ENCODE measurements at places on chromosomes 6 and 20.

GRCh38 chr20:63135411-63135810, 80.5 kb downstream of the YTHDF1 start:
- no peak for DNase-seq

GRCh38 chr6:159372333-159372732, 203.1 kb downstream of the FNDC1 start:
- DNase-seq: no peak

- no peak for DNase-seq
Observed at GRCh38 chr6:148379481-148379880, 36.8 kb downstream of the SASH1 start.

- DNase-seq: no peak
Observed at GRCh38 chr6:17349427-17349826, 44.0 kb upstream of the CAP2 start.

GRCh38 chr6:108904741-108905140, 56.5 kb downstream of the ARMC2 start:
- no peak for DNase-seq

GRCh38 chr6:137097057-137097456, 52.3 kb upstream of the IL20RA start:
- DNase-seq: no peak

- no peak for DNase-seq
Observed at GRCh38 chr6:155481215-155481614, 25.6 kb upstream of the NOX3 start.

- DNase-seq: no peak
Observed at GRCh38 chr20:31551163-31552081, 37.2 kb downstream of the HM13 start.

GRCh38 chr6:110900028-110900598, 25.5 kb downstream of the AMD1 start:
- no peak for DNase-seq

DNA sequence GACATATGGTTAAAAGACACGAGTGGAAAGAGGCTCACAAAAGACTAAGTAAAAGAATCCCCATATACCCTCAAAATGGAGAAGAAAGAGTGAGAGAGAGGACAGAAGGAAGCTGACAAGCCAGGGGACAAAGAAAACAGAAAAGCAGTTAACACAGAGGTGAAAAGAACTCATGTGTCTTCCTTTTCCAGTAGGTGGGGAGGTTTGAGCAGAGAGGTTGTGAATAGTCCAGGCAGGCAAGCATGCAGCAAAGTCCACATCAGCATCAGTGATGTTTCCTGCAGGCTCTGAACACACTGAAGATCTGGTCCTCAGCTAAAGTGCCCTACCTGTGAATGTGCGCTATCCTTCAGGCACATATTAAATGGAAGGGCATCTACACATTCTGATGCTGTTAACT, 196.5 kb upstream of the IRAK1BP1 start:
- no peak for DNase-seq

- DNase-seq: no peak
Observed at GRCh38 chr20:61658563-61658962, 406.5 kb downstream of the CDH4 start.

DNA sequence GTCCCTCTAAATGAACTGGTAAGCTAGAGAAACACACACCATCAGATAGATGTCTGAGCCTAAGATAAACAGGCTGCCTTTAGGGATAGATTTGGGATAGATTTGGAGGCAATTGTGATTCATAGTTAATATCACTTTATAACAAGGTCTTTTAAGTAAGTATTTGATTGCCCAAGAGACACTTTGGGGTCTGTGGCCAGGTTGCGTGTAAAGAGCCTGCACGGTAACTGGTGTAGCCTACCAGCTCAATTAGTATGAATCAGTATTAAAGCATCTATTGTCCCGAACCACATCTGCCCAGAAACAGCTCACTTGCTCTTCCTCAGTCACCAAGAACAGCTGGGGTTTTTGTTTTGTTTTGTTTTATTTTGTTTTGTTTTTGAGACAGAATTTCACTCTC, 193.3 kb downstream of the SASH1 start:
- DNase-seq: no peak

DNA sequence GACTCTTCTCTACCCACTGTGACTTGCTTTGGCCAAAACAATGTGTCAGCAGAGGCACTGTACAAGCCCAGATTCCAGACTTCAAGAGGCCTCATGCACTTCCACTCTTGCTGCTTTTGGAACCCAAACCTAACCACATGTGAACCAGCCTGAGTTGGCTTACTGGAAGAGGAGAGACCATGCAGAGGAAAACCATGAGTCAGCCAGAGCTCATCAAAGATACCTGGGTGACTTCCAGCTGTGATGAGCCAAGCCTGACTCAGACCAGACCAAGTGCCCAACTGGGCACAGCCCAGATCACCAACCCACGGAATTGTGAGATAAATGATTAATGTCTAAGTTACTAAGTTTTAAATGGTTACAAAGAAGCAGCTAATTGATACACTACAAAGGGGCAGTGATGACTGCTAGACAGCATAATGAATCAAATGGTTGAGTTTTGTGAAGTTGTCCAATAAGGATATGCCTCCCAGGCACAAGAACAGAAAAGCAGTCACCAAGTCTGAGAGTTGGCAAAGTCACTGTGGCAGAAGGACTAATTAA, 16.2 kb upstream of the BEND6 start:
- DNase-seq: no peak

DNA sequence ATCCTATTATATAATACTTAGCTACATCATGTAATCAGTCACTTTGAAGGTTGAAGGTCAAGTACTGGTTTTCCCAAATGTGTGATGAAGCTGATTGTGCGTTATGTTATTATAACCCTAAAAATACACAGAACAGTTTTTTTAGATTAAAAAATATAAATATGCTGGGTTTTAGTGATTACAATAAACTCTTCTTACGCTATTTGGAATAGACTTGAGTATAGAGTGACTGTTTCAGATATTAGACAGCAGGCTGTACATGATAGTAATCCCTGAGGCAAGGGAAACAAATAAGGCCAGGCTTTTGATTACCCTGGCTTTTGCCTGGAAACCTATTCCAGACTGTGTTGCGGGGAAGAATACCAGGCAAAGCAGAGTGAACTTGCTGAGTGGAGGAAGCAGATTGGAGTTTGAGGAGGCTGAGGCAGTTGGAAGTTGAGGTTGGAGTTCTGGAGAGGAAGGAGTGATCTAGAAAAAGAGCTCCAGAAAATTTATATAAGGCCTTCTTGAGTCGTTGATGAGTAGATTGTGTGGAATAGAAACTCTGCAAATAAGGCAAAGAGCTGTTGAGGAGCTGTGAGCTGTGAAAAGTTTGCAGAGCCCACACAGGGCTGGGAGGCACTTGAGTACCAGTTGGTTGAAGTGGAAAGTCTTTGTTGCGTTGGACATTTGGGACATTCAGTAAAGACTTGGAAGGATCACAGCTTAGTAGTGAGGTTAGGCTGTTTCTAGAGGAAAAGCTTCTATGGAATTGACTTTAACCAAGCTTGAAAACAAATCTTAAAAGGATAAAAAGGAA, 26.4 kb downstream of the MAP3K4 start:
- DNase-seq: no peak

DNA sequence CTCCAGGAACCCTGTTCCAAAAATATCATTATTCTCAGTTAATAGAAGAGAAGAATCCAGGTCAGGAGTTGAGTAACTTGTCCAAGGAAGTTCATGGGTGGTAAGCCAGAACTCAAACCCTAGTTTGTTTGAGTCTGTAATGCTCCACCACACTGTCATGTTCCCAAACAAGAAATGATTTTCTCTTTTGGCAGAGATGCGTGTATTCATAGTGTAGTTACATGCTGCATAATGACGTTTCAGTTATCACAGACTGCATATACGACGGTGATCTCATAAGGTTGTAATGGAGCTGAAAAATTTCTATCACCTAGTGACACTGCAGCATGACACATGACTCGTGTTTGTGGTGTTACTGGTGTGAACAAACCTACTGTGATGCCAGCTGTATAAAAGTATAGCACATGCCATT, 102.6 kb downstream of the TULP4 start:
- DNase-seq: no peak

GRCh38 chr6:149320796-149321195, 3.3 kb downstream of the TAB2 start:
- no peak for DNase-seq

GRCh38 chr6:102562713-102563112, 1169.2 kb downstream of the GRIK2 start:
- DNase-seq: no peak
